ENCODE measurements at places on chromosomes 12 and 14.
A peak's percentile ranks its signal among the peaks of the same experiment; 100 is the strongest.

DNA sequence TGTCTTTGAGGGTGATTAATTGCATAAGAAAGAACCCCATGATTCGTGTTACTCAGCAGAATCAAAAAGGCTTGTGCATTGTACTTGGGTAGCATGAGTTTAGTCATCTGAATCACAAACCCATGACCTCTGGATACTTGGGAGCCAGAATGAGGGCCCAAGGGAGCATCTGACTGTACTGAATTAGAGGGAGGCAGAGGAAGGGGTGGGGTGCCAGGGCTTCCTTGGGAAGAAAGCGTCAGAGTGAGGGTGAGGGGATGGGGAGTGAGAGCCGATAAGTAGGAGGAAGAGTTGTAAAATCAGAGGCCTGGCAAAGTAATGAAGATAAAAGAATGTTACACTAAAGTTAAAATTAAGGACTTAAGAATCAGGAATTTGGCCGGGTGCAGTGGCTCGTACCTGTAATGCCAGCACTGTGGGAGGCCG is 29.8 kb downstream of the GPRC5D start:
- DNase-seq: no peak

- no peak for DNase-seq
Observed at GRCh38 chr14:62029569-62029924, 267.3 kb downstream of the SNAPC1 start.

- DNase-seq: no peak
Observed at GRCh38 chr12:84218406-84218805, 694.2 kb downstream of the SLC6A15 start.

- DNase-seq: no peak
Observed at GRCh38 chr14:68551045-68551683, 241.7 kb downstream of the ZFP36L1 start.

- no peak for DNase-seq
Observed at GRCh38 chr12:88579601-88580050, 645 bp downstream of the KITLG start.

DNA sequence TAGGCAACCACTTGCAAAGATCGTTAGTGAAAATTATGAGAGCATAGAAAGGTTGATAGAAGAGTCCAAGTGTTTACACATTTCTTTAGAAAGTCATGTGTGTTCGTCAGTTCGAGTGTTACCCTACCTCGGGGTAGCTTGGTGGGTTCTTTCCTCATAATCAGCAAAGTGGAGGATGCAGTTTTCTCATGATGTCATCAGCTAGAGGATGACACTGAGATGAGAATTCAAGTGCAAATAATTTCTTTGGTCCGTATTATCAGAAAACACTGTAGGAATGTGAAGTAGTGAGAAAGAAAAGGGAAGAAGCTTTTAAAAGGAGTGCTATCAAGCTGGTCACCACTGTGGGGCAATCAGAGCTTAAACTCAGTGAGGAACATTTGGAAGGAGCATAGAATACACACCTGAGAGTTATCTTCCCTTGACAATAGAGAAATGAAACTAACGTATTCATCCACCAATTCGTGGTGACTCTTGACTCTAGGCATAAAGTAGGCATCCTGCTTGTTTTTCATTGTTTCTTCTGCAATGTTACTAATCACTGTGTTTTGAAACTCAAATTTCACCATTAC is 1340.9 kb upstream of the TMEM132C start:
- no peak for DNase-seq

DNA sequence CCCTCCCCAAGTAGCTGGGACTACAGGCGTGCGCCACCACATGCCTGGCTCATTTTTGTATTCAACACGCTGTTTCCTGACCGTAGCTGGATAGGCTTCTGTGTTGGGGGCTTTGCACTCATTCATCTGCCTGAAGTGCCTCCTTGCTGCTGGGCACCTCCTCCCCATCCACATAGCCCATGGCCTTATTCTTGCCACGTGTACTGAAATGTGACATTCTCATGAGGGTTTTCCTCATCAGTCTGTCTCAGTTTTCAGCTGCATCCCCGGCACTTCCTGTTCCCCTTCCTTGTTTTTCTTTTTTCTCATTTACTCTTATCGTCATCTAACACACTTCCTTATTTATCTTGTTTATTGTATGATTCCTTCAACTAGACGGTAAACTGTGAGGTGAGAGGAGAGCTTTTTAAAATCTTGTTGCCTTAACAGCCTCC is 36.6 kb downstream of the RCOR1 start:
- DNase-seq: no peak

GRCh38 chr12:12474471-12474928 is 88.2 kb downstream of the DUSP16 start:
- peak; percentile 60 for DNase-seq

DNA sequence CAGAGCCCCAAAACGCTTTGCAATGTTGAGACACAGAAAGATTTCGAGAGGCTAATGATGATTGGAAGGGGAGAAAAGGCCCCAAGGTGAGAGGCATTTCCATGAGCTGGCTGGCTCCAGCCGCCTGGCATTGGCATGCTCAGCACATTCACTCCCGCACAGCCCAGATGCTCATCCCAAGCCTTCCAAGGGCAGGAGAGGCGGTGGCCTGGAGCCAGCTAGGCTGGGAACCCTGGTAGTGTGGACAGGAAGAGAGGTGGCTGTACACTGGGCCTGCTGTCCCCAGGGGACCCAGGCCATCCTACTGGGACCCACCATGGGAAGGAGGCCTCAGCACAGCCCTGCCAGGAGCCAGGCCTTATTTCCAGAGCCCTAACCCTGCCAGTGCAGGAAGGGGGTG is 72.2 kb downstream of the SPTB start:
- no peak for DNase-seq

GRCh38 chr12:31246470-31246850 is 79.5 kb downstream of the SINHCAF start:
- DNase-seq: no peak

DNA sequence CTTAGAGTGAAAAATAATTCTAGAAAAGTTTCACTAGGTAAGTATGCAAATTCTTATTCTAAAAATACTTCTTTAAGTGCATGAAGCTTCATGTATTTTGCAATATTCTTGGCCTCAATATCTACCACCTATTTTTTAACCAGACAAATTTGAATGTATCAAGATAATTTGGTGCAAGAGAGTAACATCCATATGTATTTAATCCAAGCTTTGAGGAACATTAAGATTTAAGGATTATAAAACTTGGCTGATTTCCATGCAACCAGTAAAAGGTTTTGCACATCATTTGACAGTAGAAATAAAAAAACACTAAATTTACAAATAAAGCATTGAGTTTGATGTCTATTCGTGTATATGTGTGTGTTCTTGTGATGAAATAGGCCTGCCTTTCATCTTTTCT is 7.7 kb downstream of the LUM start:
- DNase-seq: no peak

DNA sequence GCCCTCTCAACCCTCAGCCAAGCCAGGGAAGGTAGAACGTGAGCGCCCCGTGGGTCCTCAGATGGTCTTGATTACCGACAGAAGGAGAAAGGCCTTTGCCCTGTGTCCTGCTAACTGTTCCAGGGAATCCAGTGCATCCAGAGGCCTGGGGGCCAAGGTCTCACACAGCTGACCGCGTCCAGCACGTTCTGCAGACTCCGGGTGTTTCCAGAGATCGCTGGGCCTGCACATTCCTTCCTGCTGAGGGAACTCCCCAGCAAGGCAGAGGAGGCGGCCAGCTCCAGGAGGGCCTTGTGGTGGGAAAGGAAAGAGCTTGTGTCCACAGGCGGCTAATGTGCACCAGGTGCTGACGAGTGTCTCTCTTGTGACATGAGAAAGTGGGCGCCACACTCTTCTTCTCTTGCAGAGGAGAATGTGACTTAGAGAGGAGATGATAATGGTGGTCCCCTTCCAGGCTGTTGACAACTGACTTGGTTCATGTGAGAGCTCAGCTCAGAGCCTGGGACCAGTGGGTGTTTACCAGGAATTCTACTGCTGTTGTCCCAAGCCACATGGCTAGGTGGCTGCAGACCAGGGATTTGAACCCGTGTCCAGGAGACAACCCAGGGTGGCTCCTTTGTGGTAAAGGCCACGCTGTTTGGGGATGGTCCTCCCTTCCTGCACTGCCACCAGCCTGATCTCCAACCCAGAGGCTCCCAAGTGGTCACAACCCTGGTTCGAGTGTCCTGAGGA is 46.8 kb upstream of the DLK1 start:
- DNase-seq: no peak

GRCh38 chr12:115716551-115716950 is 560.9 kb downstream of the MED13L start:
- DNase-seq: no peak

DNA sequence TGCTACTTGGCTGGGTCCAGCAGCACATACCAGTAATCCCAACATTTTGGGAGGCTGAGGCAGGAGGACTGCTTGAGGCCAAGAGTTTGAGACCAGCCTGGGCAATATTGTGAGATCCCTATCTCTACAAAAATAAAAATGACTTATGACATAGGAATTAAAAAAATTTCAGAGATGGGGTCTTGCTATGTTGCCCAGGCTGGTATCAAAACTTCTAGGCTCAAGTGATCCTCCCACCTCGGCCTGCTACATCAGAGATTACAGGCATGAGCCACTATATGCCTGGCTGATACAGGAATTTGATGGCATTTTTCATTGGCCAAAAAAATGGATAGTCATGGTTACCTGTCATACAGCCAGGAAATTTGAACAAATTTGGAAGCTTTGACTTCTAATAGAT is 54.6 kb downstream of the ZC3H14 start:
- DNase-seq: no peak

DNA sequence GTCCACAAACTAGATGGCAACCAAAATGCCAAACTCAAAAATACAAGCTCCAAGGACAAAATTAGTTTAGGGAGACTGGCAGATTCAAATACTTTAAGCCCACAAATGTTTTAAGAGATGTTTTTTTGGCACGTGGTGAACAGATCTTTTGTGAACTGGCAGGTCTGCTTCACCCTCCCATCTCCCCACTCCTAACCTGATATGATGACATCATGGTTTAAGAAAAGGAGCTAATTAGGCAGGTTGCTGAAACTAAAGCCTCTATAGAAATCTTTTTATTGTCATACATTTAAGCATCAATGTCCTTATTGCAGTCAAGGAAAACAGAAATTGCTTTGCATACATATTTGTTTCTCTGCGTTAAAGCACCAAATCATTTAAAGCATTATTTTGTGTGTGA is 5.8 kb downstream of the LRIG3 start:
- no peak for DNase-seq

DNA sequence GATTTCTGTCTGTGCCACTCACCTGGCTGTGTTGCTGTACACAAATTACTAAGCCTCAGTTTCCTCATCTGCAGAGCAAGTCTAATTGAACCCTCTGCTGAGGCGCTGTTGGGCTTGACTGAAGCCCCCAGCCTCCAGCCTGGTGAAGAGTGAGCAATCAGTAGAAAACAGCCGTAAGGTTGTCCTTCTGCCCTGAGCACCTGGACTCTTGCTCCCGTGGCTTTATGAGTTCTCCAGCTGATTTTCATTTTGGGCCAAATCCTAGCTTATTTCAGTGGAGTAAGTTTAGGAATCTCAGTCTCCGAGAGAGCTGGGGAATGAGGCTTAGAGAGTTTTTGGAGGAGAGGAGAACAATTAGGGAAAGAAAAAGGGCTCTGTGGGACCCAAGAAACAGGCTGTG is 133.9 kb upstream of the EVL start:
- no peak for DNase-seq

DNA sequence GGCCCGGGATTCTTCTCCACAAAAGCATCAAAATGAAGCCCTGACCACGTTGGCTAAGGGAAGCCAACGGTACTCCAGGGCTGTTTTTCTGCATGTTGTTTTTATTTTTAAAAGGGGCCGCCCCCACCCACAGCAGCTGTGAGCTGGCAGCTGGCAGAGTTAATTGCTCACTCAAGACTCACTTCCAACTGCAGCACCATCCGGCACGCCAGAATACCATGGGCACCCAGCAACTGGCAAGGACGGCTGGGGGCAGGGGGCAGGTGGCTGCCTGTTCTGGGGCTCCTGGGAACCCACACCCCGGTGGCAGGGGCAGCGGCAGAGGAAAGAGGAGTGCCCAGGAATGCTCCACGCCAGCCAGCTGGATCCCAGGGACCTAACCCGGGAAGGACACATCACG is 44.3 kb downstream of the NCOR2 start:
- no peak for DNase-seq

DNA sequence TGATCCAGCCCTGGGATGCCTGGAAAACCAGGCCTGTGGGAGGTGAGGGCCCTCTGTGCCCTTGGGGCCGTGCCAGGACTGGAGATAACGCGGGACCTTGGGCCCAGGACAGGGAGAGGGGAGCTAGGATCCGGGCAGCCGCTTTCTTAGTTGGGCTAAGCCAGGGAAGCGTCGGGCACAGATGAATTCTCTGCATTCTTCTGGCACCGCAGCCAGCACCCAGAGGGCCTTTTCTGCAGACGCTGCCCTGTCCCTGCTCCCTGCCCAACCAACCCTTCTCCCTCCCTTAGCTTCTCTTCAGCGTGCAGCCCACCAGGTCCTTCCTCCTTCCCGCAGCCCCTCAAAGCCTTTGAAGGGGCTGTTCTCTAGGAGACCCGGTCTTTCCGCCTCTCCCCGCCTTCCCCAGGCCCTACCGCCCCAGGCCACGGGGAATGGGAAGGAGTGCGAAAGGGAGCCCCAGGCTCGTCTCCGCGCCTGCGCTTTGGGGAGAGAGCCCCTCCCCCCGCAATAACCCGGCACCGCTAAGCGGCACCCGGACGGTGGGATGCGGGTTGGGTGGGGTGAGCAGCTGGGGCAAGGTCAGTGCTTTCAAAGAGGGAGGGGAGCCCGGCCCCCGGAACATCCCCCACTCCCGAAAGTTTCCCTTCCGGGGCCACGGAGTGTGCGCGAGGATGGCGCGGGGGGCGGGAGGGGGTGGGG is 663 bp downstream of the NCKAP5L start:
- DNase-seq: peak; percentile 53

- DNase-seq: peak; percentile 22
Observed at GRCh38 chr12:28872654-28873268, 276.3 kb upstream of the FAR2 start.

GRCh38 chr14:69756298-69756697 is 10.6 kb upstream of the SRSF5 start:
- DNase-seq: no peak

DNA sequence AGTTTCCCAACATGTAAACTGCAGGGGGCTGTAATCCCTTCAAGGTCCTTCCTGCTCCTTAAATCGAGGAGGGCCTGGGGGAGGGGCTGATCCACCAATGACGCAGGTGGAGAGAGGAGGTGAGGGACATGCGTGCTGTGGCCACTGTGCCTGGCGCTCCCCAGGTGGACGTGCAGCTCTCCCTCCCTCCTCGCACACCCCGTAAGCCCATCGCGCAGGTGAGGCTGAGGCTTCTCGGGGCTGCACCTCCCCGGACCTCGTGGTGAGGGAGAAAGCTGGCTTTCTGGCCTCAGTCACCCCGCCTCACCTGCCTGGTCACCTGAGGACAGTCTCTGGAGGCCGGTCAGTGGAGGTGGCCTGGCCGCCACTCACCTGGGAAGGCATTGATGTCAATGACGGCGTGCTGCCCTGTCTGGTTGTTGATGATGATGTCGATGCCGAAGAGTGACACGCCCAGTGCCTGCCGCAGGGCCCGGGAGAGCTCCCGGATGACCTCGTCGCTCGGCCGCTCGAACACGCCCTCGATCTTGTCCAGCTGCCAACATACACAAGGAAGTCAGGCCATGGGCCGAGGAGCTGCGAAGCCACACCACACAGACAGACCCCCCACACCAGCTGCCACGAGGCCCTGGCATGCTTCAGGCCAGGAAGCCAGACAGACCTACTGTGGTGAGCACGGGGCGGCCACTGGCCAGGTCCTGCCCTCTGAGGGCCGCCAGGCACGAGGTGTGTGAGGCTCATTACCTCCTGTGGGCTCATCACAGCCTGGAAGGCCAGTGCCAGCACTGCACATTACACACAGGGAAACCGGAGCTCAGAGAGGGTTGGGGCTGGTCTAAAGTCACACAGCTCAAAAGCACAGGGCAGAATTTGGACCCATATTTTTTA is 23.3 kb downstream of the CHGA start:
- no peak for DNase-seq

GRCh38 chr12:86134561-86134960 is 121.6 kb downstream of the MGAT4C start:
- DNase-seq: no peak
